ENCODE measurements at places on chromosomes 6 and 20.

DNA sequence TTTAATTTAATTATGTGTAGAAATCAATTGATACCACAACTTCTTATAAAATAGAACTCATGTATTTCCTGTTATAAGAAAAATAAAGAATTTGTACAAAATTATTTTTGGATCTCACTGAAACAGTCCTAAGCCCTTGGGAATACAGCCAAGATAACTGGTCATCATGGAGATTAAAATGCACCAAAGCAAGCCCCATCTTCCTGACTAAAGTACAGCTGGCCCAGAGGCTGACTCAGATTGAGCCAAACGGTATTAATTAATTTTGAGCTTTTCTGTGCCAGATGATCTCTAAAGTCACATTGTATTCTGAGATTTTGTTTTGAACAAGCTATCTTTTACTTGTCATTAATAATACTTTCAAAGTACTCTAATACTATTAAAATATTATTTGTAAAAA lies 978.5 kb downstream of the TBC1D32 start:
- DNase-seq, result no peak

DNA sequence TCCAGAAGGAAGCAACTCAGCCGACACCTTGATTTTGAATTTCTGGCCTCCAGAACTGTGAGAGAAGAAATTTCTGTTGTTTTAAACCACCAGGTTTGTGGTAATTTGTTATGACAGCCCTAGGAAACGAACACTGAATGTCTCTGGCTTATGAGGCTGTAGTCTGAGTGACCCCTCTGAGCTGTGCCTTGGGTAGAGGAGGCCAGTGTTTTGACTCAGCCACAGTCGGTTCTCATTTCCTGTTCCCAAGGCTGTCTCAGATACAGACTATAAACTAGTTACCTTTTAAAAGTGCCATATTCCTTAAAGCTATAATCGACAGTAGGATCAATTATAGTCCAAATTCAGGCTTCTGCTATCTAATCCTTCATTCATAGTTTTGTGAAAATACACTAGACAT lies 391.2 kb upstream of the MAP3K7 start:
- no peak for DNase-seq

GRCh38 chr20:50450881-50451752 lies 59.1 kb upstream of the PTPN1 start:
- DNase-seq, result peak; percentile 64

- DNase-seq, result no peak
Measured at GRCh38 chr20:21554985-21555384, 41.1 kb upstream of the NKX2-2 start.

GRCh38 chr20:49843139-49843538 lies 30.5 kb downstream of the SLC9A8 start:
- DNase-seq, result no peak

DNA sequence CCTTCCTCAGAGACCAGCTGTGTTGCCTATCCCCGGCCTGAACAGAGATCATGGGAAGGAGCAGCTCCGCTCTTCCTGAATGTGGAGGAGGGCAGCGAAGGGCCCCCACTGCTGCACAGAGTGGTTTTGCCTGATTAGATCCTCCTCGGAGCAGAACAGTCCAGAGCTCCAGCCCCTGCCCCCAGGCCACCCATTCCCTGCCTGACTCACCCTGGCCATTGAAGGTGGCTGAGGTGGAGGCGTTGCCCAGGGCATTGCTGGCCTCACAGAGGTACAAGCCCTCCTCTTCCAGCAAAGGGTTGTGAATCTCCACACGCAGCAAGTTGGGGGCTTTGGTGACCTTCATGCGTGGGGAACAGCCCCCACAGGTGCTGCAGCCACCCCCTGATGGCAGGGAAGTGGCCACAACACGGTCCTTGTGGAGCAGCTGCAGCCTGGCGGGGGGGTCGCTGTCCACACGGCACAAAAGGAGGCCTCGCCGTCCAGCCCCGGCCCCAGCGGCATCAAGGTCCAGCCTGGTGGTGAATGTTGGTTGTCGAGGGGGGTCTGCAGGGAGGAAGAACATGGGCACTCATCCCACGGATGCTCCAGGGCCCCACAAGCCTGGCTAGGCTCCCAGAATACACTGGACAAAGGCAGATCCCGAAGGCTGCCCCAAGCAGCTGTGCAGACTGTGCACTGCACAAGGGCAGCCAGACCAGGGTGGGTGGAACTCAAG lies 14.7 kb downstream of the SIGLEC1 start:
- no peak for DNase-seq

GRCh38 chr20:8646033-8646441 lies 422.9 kb upstream of the PLCB4 start:
- DNase-seq, result no peak

GRCh38 chr6:167093406-167093921 lies 29.4 kb upstream of the CCR6 start:
- DNase-seq, result no peak

DNA sequence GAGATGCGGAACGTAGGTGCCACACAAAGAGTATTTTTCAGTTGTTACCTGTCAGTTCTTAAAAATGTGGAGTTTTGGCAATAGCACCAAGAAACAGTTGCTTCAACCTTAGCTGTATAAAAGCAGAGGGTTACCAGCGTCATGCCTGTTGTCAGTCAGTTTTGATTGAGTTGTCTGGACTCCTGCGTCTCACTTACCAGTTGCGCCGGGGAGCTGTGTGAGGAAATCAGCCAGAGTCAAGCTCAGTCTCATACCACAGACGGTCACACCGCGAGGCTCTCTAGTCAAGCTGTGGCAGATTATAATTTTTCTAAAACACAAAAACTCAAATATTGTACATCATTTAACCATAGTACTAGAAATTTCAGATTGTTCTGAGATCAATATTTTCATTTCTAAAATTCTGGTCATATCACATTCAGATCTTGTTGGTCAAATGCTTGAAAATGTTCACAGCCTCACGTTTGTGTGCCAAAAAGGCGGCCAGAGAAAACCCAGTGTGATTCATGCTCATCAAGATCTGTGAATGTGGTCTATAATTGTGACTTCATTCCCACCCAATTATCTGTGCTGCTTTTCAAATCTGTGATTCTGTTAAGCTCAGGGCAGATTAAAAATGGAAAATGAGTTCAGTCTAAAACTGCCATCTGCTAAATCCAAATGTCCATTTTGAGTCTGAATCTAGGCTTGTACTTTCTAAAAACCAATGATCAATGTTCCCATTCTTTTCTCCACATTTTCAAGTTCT lies 37.5 kb downstream of the SASH1 start:
- DNase-seq, result no peak

- DNase-seq, result peak; percentile 24
Measured at GRCh38 chr6:111105578-111105977, 18.3 kb downstream of the SLC16A10 start.

GRCh38 chr6:3868544-3868943 lies 19.4 kb downstream of the FAM50B start:
- DNase-seq, result no peak

DNA sequence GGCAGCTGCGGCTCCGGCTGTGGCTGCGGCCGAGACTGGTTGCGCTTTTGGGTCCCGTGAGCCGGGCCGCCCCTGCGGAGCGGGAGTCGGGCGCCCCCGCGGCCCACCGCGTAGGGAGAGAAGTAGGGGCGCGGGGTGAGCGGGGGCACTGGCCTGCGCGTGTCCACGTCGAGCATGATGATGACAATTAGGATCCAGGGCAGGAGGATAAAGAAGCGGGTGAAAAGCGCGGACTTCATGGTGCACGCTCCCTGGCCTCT lies 739 bp downstream of the B3GAT2 start:
- DNase-seq, result no peak

- DNase-seq, result no peak
Measured at GRCh38 chr6:21886542-21887151, 293.1 kb downstream of the SOX4 start.

DNA sequence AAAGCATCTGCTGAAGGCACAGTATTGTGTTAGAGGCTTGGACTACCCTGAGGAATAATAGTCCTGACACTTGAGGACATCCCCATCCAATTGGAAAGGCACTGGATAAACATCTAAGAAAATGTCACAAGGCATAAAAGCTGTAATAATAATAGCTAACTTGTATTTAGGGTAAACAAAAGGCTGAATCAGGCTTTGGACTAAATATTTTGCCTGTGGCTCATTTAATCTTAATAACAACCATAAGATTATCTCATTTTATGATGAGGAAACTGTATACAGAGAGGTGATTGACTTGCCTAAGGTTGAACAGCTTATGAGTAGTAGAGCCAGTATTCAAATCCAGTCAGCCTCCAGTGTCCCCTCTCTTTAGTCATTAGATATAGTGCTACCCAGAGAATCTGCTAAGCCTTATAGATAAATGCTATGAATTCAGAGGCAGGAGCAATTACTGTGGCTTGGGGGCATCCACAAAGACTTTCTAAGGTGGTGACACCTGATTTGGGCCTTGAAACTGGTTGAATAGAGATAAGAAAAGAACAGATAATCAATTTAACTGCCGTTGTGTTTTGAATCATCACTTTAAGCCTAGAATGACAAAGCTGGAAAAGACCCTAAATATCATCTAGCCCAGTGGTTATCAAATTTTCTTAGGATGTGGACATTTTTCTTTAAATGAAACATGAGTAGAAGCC lies 7.5 kb upstream of the ZSWIM1 start:
- DNase-seq, result no peak

DNA sequence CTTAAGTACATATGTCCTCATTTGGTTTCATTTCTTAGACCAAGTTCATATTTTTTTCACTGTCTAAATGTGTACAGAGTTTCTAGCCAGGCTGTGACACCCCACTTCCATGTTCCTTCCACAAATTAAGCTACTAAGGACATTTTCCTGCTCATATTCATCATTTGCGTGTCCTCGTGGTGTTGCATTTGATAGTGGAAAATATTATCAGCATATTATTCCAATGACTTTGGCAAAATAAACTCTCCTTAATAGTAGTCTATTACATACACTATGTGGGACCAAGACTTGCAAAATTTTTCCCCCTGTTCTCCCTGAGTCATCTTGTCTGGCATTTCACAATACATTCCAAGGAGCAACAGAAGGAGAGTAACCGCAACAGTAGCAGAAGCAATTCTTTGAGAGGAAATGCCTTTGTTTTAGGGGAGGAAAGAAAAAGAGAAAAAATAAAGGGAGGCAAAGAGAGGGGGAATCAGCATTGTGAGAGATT lies 599.2 kb downstream of the COL12A1 start:
- no peak for DNase-seq

GRCh38 chr20:57212534-57213276 lies 53.7 kb downstream of the BMP7 start:
- DNase-seq, result no peak

DNA sequence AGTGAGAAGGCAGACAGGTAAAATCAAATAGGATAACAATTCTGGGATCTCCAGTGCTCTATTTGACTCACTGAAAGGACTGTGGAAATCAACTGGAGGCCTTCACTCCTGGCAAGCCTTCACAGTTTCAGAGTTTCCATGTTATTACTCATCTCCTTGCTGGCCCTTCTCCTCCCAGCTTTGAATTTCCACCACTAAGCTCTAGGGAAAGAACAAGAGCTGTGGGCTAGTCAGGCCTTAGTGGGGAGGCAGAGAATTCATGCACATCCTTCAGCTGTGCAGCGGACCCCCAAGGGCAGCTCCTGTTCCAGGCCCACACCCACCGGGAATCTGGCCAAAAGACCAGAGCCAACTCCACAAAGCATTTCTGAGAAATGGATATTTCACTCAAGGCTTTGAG lies 26.0 kb downstream of the MYLIP start:
- no peak for DNase-seq

GRCh38 chr6:127457456-127458064 lies 1.6 kb downstream of the KIAA0408 start:
- no peak for DNase-seq

DNA sequence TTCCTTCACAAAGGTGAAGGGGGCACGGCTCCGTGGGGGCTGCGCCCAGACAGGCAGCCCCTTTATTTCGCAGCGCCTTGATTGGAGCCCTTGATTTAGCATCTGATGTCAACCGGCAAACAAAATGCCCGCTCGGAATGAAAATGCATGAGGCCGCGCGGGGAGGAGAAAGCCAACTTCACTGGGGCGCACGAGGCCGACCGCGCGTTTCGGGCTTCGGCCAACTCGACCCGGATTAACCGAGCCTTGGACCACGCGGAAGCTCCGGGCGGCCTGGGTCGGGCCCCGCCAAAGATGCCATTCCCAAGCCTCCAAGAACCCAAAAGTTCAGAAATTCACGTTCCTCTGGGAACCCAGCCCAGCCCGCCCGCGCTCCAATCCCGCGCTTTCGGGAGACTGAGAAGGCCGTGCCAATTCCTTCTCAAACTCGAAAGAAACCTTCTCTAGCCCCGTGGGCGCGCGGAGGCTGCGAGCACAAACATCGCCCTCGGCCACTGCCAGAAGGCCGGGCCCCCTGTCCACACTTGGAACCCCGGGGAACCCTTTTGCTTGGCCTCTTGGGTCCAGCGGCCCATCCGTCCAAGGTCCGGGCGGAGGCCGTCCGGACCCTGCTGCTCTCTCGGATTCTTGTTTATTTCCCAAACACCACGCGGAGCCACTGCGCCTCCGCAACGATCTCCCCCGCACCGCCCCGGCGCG lies 879 bp upstream of the INSM1 start:
- DNase-seq, result no peak

Measured in CD8-positive, alpha-beta T cell (primary cell).